Skeletal muscle cell (primary cell): ENCODE measurements at places on chromosomes 6 and 20.

DNA sequence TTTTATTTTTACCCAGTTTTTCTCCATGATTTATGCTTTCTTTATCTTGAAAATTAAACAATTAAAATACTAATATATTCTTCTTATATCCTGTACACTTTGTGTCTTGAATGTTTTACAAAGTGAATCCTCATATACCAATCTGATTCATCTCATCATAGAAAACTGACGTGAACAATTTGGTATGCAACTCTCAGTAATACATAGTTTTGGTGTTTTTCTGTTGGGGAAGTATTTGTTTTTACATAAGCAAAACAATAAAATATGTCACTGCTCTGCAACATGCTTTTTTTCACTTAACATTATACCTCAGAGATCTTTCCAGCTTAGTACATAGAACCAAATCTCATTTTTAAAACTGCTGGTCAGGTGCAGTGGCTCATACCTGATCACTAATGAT lies 14.7 kb downstream of the DNAAF9 start:
- DNase-seq, result no peak

DNA sequence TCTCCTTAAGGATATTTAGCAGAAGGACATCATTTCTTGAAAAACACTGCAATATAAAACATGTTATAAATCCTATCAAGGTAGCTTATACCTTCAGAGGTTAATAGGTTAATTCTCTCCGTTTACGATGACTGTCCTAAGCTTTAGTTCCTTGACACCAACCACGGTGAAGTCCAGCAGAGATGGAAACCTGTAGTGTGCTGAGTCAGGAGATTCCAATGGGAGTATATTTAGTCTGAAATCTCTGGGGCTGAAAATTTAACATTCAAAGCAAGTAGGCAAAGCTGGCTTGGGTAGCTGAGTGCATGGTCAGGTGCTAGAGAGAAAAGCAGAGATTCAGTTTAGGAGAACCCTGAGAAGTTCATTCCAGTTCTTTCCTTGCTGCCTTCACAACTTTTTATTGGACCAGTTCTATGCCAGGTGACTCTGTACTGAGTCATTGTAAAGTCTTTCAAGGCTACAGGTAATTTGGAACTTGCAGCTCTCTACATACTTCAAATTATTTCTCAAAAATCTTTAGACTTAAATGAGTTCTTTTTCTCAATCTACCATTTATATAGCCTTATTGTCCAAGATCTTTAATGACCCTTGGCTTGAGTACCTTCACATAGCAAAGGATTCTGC lies 1009.4 kb upstream of the FLRT3 start:
- DNase-seq, result no peak

- DNase-seq, result no peak
Measured at GRCh38 chr20:8526610-8527009, 394.5 kb downstream of the PLCB1 start.

DNA sequence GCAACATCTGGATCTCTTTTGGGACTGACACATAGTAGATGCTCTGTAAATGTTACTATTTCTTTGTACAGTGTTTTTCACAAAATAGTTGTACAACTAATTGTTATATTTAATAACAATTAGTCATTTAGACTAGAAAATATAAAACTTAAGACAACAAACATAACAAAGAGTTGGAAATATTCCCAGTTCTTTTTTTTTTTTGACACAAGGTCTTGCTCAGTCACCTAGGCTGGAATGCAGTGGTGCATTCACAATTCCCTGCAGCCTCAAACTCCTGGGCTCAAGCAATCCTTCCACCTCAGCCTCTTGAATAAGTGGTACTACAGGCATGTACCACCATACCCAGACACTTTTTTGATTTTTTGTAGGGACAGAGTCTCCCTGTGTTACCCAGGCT lies 105.8 kb downstream of the UTRN start:
- no peak for DNase-seq

- DNase-seq, result peak; percentile 87
Measured at GRCh38 chr20:23257848-23258746, 92.5 kb upstream of the NXT1 start.

DNA sequence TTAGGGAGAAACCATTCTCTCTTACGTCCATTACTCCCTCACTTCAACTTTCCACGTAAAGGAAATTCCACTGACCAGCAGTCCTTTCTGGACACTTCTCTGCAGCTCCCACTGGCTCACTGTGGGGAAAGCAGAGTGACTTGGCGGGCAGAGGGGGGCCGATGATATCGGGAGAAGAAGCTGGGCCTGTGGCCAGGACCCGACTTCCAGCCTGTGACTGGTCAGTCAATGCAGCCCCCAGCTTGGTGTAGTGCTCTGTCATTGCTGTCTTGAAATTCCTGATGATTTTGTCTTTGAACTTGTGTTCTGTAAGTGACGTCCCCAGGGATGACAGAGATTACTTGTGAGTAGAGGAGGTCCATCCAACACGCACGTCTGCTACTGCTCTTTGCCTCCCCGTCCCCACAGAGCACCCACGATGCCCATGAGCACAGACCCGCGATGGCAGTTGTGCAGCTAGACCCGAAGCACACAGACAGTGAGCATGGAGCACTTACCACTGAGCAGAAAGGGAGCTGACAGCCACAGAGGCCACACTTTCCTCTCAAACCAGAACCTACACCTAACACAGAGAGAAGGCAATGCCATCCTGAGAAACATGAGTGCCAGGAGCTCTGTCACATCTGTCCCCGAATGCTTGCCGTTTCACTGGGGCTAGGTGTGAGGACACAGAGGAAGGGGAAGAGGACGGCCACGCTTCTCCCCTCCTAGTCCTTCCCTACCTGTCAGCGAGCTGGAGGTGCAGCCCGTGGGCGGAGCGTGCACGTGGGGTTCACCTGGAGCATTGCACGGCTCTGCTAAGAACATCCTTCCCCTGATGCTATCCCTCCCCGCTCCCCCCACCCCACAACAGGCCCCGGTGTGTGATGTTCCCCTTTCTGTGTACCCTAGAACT lies 25.7 kb downstream of the DACT2 start:
- DNase-seq, result no peak

DNA sequence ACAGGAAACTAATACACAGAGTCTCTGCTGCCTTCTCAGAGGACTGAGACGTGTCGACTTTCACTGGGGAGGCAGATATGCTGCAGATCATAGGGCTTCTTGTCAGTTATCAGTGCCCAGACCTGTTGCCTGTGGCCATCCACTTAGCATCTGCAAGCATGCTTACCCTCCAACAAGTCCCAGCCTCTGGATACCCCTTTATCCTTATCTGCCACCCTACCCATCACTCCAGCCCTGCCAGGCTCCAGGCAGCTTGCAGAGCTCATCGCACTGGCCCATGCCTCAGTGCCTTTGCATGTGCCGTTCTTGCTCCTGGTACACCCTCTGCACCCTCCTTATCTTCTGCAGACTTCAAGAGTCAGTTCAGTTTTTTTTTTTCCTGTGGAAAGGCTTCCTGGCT lies 119.2 kb downstream of the TOX2 start:
- no peak for DNase-seq
